Left ventricle myocardium superior (tissue), 1 donor: ENCODE measurements at places on chromosomes 5 and 9.

- DNase-seq, result no peak
Measured at GRCh38 chr5:98334946-98335345, 438.5 kb upstream of the RGMB start.

DNA sequence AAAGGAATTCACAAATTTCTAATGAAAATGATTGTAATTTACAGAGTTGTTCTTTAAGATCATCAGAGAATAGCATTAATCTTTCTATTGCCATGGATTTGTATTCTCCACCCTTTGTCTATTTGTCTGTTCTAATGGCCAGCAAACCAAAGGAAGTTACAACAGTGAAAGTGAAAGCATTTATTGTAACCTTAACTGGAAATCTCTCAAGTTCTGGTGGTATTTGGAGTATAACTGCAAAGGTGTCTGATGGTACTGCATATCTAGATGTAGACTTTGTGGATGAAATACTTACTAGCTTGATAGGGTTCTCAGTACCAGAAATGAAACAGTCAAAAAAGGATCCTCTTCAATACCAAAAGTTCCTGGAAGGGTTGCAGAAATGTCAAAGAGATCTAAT is 21.7 kb downstream of the RMI1 start:
- DNase-seq, result no peak

DNA sequence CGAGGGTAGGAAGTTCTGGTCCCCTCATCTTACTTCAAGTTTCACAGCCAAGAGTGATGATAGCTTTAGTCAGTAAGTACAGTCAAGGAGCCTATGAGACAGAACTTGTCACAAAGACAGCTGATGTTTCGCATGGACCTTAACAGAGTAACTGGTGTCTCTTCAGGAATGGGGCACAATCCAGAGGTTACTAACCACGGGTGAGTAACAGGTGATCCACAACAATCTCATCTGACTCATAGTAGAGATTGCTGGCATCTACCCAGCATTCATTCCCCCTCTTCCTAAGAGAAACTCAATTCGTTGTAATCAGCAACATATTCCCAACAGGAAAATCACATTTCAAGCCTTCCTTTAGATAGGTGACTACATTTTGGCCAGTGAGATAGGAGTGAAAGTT is 126.7 kb downstream of the SNX18 start:
- DNase-seq, result no peak

- no peak for DNase-seq
Measured at GRCh38 chr9:124412228-124412575, 3.0 kb downstream of the PSMB7 start.

- DNase-seq, result no peak
Measured at GRCh38 chr5:39019254-39019653, 54.9 kb downstream of the RICTOR start.

- no peak for DNase-seq
Measured at GRCh38 chr5:109759306-109759705, 69.6 kb downstream of the MAN2A1 start.

DNA sequence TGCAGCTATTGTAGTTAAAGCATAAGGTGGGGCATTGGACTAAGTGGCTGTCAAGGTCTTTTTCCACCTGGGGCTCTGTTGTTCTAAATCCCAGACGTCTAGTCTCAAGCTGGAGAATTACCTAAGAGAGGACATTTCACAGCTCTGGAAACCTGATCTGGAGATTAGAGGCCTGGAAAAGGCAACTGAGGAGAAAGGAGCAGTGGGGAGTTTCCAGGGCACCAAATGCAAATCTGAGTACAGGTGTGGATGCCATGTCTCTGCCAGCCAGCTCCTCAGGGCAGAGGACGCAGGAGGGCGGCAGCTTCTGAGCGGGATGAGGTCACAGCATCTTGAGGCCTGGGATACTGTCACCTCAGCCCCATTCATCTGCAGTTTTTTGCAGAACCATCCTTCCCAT is 65.2 kb downstream of the PPARGC1B start:
- no peak for DNase-seq
